ENCODE measurements at places on chromosomes 12 and 14.
A peak's percentile ranks its signal among the peaks of the same experiment; 100 is the strongest.

- DNase-seq = no peak
These were observed 26.8 kb upstream of the DAAM1 start for GRCh38 chr14:59161561-59162175.

DNA sequence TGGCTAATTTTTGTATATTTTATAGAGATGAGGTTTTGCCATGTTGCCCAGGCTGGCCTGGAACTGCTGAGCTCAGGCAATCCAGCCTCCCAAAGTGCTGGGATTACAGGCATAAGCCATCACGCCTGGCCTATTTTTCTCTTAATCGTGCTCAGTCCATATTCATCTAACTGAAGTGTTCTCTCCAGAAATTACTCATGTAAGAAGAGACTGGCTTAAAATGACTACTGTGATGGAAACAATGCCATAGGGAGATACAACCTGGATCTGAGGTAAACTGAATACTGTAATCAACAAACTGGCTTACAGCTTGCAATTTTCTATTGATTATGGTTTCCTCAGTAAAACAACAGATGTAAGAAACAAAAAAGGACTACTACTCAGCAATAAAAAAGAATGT is 21.1 kb downstream of the NUMB start:
- no peak for DNase-seq

- DNase-seq = no peak
These were observed 11.7 kb upstream of the PRB4 start for GRCh38 chr12:11321980-11322379.

- no peak for DNase-seq
These were observed 60.4 kb downstream of the PPP1R36 start for GRCh38 chr14:64610049-64610746.

DNA sequence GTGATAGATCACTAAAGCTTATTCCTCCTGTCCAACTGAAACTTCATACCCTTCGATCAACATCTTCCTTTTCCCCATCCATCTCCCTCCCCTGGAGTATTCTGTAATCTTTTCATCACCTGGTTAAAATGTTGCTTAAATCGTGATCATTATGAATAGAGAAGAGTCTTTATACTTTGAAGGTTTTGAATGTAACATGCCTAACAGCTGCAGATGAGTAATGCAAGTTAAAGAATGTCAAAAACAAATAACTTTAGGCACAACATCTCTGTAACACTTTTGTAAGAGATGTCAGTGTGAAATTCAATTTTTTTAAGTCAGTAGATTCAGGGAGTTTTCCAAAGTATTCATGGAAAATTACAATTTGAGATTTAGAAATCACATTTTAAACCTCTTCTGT is 25.0 kb downstream of the RXYLT1 start:
- DNase-seq = no peak

- DNase-seq = no peak
These were observed 5.7 kb upstream of the OAS3 start for GRCh38 chr12:112932485-112933128.

DNA sequence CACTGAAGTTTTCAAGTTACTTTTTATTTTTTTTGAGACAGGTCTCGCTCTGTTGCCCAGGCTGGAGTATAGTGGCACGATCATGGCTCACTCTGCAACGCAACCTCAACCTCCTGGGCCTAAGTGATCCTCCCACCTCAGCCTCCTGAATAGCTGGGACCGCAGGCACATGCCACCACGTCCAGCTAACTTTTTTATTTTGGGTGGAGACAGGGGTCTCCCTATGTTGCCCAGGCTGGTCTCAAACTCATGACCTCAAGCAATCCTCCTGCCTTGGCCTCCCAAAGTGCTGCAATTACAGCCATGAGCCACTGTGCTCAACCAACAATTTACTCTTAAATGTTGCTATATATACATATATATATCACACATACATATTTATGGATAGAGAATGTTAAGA is 27.4 kb upstream of the LGALS3 start:
- no peak for DNase-seq

DNA sequence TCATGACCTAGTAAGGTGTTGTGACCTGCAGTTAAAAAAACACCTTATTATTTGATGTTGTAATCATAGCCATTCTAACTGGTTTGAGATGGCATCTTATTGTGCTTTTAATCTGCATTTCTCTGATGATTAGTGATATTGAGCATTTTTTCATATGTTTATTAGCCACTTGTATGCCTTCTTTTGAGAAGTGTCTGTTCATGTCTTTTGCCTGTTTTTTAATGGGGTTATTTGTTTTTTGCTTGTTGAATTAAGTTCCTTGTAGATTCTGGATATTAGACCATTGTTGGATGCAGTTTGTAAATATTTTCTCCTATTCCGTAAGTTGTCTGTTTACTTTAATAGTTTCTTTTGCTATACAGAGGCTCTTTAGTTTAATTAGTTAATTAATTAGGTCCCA is 41.0 kb downstream of the PRORP start:
- DNase-seq = no peak

GRCh38 chr12:442235-442884 is 17.4 kb upstream of the B4GALNT3 start:
- peak; percentile 40 for DNase-seq

GRCh38 chr14:52124791-52125684 is 56.2 kb upstream of the NID2 start:
- no peak for DNase-seq

DNA sequence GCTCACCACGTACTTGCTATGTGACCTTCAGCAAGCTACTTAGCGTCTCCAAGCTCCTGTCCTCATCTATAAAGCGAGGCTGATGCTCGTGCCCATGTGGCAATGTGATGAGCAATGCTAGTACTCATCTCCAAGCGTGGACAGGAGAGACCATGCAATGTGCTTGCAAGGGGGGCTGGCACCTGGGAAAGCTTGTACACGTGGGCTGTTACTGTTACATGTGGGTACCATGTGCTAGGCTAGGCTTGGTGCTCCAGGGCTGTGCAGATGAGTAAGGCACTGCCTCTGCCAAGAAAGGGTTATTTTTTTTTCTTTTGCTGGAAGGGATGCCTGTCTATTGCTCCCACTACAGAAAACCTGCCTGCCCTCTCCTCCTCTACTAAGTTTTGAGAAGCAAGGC is 46.6 kb downstream of the TSPAN11 start:
- no peak for DNase-seq

- DNase-seq = no peak
These were observed 121.2 kb upstream of the SLC35F4 start for GRCh38 chr14:57987051-57987450.

- peak; percentile 15 for DNase-seq
These were observed 50.9 kb upstream of the VASH1 start for GRCh38 chr14:76710056-76711010.

DNA sequence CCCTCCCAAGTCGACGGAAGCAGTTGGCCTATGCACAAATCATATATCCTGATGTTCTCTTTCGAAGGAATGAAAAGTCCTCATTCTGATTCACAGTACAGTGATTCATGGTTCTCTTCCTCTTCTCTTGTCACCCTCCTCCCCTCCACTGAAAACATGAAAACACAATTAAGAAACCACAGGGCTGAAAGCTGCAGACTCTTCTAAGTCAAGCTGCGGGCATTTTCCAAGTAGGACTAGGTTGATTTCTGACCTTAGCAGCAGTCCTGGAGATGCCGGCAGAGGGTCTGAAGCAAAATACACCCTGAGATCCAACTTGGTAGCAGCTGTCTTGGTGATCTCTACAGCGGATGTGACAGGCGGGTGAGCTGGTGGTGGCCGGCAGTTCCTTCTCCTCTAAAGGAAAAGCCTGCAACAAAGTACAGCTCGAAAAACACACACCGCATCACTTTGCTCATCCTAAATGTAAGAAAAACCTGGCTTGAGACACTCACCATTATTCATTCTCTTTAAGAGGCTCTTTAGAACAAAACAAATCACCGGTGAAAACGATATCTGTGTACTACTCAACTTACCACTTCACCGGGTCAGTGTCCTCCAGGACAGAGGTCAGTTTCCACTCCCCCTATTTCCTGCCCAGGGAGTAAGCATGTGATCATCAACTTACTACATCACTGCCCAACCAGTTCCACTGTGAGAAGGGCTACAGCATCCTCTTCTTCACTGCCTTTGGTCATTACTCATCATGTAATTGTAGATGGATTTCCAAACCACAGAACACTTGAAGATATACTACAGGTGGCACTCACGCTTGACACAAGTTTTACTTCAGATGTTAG is 6.0 kb downstream of the TMCC3 start:
- DNase-seq = no peak

GRCh38 chr14:97709552-97709951 is 912.4 kb downstream of the VRK1 start:
- no peak for DNase-seq

GRCh38 chr12:106113446-106113823 is 25.3 kb downstream of the NUAK1 start:
- DNase-seq = no peak

DNA sequence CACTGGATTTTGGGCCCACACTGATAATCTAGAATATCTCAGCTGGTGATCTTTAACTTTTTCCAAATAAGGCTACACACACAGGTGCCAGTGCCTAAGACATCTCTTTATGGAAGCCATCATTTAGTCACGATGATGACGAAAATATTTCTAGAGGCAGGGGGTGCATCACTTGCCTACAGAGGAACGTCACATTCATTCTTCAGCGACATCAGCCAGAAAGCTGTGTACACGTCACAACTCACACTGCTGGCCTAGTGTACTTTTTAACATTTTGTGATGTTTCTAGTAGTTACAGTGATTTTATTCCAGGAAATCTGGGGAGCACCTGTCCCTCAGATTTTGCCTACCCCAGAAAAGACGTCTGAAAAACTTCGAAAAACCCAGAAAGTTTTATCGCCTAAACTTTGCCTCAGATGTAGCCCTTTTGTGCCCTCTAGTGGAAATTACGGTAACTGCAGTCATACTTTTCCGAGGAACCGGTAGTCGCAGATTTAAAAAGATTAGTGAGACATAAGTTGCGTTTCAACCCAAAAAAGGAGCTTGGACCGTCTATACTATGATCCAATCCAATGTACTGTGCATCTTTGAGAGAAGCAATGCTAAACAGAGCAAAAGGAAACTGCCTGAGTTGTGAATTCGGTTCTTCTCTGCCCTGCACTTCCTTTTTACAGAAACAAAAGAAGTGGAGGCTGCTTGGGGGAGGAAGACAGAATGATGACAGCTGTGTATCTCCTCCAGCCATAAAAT is 64.3 kb upstream of the STON2 start:
- peak; percentile 65 for DNase-seq

DNA sequence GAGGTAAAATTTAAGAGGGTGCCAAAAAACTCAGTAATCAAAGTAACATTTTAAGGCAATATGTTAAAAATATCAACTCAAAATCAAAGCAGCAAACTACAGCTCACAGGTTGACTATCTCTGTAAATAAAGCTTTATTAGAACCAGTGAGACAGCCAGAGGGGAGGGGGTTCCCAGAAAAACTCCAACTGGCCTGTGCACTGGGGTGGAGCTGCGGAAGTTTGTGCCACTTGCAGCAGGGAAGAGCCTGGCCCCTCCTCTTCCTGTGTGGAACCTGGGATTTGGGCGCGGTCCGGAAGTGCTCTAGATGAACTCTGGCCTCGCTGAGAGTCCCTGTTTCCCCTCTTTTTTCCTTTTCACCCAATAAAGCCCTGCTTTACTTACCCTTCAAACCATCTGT is 8.1 kb downstream of the STON2 start:
- DNase-seq = no peak

- DNase-seq = no peak
These were observed 31.0 kb upstream of the BBS10 start for GRCh38 chr12:76379261-76379660.

DNA sequence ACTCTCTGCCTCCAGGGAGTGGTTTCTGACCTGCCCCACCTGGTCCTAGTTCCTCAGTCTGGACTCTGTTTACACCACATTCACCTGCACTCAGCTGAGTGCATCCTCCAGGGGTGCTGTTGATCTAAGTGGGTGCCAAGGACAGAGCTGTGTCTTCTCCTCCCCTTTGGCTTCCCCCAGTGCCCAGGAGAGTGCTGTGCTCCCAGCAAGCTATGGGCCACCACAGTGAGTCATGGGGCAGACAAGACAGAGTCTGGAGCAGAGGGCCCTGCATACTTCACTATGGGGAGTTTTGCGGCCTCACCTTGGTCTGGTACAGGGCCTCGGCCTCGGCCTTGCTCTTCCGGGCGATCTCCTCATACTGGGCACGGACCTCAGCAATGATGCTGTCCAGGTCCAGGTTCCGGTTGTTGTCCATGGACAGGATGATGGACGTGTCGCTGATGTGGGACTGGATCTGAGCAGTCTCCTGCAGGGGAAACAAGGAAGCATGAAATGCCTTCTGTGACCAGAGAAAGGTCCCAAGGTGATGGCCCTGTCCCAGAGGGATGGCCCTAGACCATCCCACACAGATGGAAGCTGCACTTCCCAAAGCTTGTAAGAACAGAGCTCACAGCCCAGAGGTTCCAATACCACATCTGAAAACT is 4.9 kb downstream of the KRT73 start:
- DNase-seq = no peak

- DNase-seq = no peak
These were observed 1190.3 kb downstream of the GALC start for GRCh38 chr14:86802726-86803125.

DNA sequence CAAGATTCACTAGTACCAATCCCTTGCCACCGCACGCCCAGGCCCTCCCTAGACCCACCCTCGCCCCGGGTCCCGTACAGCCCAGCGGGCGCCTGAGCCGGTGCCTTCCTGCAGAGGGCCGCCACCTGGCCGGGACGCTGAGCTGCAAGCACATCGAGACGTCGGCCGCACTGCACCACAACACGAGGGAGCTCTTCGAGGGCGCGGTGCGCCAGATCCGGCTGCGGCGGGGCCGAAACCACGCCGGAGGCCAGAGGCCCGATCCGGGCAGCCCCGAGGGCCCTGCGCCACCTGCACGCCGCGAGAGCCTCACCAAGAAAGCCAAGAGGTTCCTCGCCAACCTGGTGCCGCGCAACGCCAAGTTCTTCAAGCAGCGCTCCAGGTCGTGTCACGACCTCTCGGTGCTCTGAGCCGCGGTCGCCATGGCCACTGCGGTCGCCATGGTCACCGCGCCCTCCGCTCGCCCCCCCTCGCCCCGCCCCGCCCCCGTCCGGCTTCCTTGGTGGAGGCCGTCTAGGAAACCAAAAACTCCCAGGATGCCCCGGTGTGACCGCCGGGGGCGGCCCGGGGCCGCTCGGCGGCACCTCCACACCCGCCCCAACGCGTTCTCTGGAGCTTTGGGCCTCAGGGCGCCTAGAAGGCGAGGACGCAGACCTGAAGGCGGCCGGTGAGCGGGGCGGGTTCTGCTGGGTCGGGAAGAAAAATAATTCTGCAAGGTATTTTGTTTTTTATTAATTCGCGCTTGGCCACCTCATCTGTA is 3.7 kb downstream of the REM2 start:
- peak; percentile 54 for DNase-seq

GRCh38 chr12:109461846-109462756 is 15.0 kb downstream of the KCTD10 start:
- DNase-seq = no peak

- no peak for DNase-seq
These were observed 93.2 kb downstream of the FLRT2 start for GRCh38 chr14:85622986-85623685.

DNA sequence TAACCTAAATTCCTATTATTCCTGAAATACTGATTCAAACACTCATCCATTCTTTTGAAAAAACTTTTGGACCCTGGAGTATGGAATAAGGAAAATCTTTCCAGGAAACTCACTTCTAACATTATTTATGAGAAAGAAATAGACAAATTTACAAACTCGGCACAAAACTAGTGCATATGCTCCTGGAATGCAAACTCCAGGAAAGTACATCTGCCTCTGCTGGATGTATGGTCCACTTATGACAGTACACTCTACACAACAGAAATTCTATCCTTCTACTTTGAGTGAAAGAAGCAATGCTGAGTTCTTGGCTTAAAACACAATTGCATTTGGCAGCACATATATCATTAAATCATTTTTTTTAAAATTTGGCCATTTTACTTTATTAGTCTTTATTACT is 700.5 kb upstream of the STXBP6 start:
- no peak for DNase-seq

GRCh38 chr14:102116361-102117180 is 23.1 kb upstream of the WDR20 start:
- no peak for DNase-seq
